Chondrocyte (in vitro differentiated cells): ENCODE measurements at places on chromosomes 13 and 19. TPM values are rescaled to one million over a fixed set of nuclear protein-coding genes. Genes with fewer than 3 reads are reported as not detected.

RFC3 gene
- total RNA-seq = 4.6 to 9.7 TPM (median 5.0 TPM) in 3 replicates

CC2D1A gene
- 33.7 to 42.9 TPM (median 35.2 TPM) in 3 replicates for total RNA-seq

DNA sequence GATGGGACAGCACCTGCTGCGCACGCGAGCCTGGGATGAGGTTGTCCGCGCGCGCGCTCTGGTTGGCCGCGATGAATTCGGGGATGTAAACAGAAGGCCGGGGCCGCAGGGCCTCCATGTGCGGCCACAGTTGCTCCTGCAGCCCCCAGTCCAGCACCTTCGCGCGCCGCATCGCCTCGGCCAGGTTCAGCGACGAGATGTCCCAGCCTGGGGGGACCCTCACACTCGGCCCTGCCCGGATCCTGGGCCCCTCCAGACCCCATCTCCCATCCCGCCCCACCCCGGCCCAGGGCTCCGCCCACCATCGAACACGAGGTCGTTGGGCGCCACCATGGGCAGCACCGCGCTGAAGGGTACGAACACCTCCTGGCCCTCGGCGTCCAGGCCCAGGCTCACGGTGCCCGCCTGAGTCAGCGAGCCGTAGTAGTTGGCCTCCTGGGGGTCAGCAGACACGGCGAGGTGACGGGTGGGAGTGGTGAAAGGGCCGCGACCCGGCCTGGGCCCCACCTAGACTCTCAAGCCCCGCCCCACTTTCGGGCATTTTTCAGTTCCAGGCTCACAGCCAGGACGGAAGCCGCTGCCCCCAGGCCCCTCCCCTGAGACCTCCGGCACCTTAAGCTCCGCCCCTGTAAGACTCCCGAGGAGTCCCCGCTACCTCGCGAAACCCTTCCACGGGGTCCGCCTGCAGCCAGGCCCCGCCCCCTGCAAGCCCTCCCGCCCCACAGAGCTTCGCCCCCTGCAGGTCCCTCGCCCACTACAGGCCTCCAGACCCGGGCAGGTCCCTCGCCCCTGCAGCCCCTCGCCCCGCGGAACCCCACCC lies 1.1 kb downstream of the ISYNA1 start:
- no peak for DNase-seq

GRCh38 chr19:40599331-40599901 lies 1.8 kb upstream of the LTBP4 start:
- no peak for DNase-seq

THSD8 gene
- total RNA-seq = 3.6 to 5.4 TPM (median 4.5 TPM) in 3 replicates

SPACA4 gene
- not detected in 3 replicates for total RNA-seq

- no peak for DNase-seq
Observed at GRCh38 chr13:70249332-70250064, 141.2 kb upstream of the KLHL1 start.
